EH (cell line): ENCODE measurements at places on chromosomes 13 and 19.
A peak's percentile ranks its signal among the peaks of the same experiment; 100 is the strongest.

GRCh38 chr13:60143775-60144174, 20.0 kb downstream of the DIAPH3 start:
- no peak for DNase-seq

DNA sequence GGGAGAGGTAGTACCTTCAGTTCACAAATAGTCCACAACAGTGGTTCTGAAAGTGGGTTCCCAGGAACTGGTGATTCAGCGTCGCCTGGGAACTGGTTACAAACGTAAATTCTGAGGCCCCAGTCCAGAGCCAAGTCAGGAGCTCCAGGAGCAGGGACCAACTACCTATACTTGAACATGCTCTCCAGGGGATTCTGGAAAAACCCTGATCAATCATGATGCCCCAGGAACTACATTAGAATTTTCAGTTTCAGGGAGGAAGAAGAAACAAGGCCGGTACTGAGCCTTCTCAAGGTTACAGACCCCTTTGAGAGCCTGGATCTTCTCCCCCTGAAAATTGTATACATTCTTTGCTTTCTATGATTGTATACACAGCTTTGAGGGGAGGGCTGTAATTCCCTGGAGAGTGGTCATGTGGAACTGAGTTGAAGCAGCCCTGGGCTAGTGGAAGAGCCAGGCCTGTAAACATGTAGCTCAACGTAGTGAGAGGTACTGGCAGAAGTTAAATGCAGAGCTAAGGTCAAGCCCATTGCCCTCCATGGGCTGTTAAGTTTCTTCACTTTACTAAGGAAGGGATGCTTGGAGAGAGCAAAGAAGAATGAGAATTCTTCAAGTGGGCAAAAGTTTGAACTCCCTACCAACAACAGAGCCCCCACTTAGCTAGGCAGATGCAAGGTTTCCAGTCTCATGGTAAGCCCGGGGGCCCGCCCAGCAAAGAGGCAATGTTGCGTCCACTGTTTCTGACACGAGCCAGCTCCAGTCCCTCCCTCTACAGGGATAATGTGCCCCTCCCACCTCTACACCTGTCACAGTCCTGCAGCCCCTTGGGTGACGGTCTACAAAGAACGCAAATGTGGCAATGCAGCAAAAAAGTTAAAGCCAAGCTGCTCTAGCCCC, 17.0 kb downstream of the DOCK9 start:
- no peak for DNase-seq

DNA sequence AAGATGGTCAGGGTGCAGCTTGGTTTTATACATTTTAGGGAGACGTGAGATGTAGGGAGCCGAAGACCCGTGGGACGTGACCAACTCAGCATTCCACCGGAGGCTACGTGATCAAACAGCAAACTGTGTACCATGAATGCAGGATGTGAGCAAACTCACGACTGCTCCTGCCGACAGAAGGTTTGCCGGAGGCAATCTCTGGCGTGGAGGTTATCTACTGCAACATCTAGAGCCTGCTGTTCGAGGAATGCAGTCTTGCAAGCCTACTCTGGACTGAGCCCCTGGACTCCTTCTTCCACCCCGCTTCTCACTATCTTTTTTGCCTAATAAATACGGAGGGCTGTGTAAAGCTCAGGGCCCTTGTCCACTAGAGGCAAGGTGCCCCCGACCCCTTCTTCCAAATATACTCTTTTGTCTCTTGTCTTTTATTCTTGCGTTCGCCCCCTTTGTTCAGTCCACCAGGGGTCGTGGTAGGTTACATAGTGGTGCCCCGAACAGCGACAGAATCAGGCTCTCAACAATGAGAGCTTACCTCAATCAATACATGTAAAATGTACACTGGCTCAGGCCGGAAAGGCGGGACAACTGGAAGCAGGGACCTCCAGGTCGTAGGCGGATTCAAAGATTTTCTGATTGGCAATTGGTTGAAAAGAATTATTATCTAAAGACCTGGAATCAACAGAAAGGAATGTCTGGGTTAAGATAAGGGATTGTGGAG, 8.9 kb upstream of the OR1I1 start:
- peak; percentile 88 for DNase-seq

GRCh38 chr13:26629260-26629825, 71.9 kb downstream of the WASF3 start:
- no peak for DNase-seq

GRCh38 chr19:48596679-48597465, 9.7 kb upstream of the SPACA4 start:
- DNase-seq: no peak

- DNase-seq: peak; percentile 47
These were observed 1124.2 kb downstream of the SLITRK1 start for GRCh38 chr13:82758044-82758443.

GRCh38 chr13:25686831-25687470, 315.2 kb downstream of the ATP8A2 start:
- no peak for DNase-seq
